ENCODE measurements at places on chromosomes 4 and X.

DNA sequence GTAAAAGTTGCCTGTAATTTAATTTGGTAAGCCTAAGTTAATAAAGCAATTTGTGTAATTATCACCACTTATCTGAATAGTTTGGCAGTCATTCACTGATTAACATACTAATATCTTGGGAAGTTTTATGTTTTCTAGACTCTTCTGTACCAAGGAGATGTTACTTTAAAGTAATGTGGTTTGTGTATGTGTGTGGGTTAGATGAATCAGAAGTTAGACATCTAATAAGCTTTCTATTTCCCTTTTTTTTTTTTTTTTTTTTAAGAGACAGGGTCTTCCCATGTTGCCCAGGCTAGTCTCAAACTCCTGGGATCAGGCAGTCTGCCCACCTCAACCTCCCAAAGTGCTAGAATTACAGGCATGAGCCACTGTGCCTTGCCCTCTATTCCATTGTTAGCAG lies 5.3 kb downstream of the SLAIN2 start:
- no peak for DNase-seq

GRCh38 chr4:1592709-1593417 lies 91.2 kb downstream of the FAM53A start:
- DNase-seq: no peak

- no peak for DNase-seq
Measured at GRCh38 chrX:20427173-20427770, 160.6 kb upstream of the RPS6KA3 start.

GRCh38 chr4:48670587-48670986 lies 109.5 kb downstream of the FRYL start:
- no peak for DNase-seq

GRCh38 chrX:121256647-121257046 lies 209.2 kb downstream of the GLUD2 start:
- DNase-seq: no peak

DNA sequence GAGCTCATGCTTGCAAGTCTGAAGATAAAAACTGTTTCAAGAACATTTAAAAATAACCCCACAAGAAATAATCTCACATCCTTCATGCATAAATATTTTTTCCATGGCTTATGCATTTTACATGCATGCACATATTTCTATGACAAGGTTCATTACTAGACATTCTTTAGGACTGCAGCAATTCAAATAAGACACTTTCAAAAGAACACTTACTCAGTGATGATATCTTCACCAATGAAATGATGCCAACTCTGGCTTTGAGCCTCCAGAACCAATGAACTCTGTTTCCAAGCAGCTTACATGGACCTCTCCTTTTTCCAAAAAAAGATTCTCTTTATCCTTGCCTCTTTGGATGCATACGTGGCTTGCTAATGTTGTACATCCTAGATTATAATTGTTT lies 279.9 kb downstream of the ADAM29 start:
- no peak for DNase-seq
